ENCODE measurements at places on chromosomes 12 and 14. TPM values are rescaled to one million over a fixed set of nuclear protein-coding genes. Genes with fewer than 3 reads are reported as not detected.

- peaks cover 21% of the 10 kb centered on the region for H3K4me1 ChIP-seq
- DNase-seq: peak; percentile 89
- peak overlapping the region; percentile 92 for H3K27ac ChIP-seq
- H3K36me3 ChIP-seq: peaks cover 13% of the 10 kb centered on the region
- H3K27me3 ChIP-seq: no peaks in the 10 kb centered on the region
- 0 out of 2 replicates have a peak overlapping the region, but pooled peaks have one; percentile 7 for H3K4me3 ChIP-seq
Observed at GRCh38 chr12:123250471-123251383, 17.5 kb downstream of the MTRFR start.

DNA sequence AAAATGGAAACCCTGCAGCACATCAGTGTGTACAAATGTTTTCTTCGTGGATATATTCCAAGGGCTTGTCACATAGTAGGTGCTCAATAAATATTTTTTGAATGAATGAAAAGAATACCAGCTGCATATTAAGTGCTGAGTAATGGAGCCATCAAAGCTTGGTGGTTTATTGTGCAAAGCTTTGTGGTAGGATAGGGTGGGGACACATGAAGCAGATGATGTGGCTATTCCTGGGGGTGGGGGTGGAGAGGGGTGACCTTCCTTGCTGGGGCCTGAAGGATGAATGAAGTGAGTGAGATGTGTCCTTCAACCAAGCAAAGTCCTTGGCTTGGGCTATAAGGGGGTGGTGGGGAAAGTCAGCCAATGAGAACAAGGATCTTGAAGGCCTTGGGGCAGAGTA, 4.3 kb upstream of the KRT81 start:
- no peak overlapping the region for H3K27ac ChIP-seq
- H3K4me1 ChIP-seq: no peaks in the 10 kb centered on the region
- H3K4me3 ChIP-seq: no peak overlapping the region
- H3K36me3 ChIP-seq: no peaks in the 10 kb centered on the region

DNA sequence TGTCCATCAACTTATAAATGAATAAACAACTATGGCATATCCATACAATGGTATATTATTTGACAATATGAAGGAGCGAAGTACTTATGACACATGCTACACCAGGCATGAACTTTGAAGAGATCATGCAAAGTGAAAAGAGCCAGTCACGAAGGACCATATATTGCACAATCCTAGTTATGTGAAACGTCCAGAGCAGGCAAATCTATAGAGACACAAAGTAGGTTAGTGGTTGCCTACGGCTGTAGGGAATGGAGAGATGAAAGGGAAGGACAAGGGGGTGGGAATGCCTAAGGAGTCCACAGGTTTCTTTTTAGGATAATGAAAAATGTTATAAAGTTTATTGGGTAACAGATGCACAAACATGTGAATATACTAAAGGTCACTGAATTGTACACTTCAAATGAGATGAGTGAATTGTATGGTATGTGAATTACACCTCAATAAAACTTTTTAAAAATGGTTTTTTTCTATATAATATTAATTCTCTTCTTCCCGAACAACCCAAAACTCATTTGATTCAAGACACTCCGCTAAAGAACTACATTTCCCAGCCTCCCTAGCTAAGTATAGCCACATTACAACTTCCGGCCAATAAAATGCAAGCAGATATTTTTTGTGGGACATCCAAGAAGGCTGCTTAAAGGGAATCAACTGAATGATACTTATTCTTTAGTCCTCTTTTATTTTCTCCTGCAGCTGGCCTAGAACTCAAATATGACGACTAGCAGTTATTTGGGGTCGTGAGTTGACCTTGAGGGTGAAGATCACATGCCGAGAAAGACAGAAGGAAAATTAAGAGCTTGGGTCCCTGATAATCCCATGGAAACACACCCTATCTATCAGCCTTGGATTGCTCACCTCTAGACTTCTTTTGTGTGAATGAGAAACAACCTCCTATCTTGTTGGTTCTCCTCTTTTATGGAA, 187.2 kb downstream of the TTC8 start:
- H3K36me3 ChIP-seq: no peaks in the 10 kb centered on the region
- no peak overlapping the region for H3K27ac ChIP-seq

DNA sequence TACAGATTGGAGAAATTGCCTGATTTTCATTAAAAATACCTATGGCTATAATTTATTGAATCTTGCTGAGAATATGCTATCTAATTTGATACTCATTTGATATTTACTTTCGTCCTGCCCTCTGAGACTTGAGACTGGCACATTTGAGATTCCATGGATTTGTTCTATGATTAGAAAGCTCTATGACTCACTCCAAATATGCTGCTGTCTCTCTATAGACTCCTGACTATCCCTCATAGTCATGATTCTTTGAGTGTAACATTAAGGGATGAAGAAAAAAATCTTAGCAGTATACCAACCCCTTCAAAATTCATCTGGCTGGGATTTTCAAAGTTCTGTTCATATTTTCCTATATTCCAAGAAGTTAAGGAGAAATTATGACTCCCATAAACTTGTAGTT, 191.9 kb downstream of the LRIG3 start:
- H3K27me3 ChIP-seq: no peaks in the 10 kb centered on the region
- no peaks in the 10 kb centered on the region for H3K4me1 ChIP-seq
- DNase-seq: peak; percentile 20
- H3K4me3 ChIP-seq: no peak overlapping the region
- no peaks in the 10 kb centered on the region for H3K36me3 ChIP-seq
- H3K27ac ChIP-seq: no peak overlapping the region

DNA sequence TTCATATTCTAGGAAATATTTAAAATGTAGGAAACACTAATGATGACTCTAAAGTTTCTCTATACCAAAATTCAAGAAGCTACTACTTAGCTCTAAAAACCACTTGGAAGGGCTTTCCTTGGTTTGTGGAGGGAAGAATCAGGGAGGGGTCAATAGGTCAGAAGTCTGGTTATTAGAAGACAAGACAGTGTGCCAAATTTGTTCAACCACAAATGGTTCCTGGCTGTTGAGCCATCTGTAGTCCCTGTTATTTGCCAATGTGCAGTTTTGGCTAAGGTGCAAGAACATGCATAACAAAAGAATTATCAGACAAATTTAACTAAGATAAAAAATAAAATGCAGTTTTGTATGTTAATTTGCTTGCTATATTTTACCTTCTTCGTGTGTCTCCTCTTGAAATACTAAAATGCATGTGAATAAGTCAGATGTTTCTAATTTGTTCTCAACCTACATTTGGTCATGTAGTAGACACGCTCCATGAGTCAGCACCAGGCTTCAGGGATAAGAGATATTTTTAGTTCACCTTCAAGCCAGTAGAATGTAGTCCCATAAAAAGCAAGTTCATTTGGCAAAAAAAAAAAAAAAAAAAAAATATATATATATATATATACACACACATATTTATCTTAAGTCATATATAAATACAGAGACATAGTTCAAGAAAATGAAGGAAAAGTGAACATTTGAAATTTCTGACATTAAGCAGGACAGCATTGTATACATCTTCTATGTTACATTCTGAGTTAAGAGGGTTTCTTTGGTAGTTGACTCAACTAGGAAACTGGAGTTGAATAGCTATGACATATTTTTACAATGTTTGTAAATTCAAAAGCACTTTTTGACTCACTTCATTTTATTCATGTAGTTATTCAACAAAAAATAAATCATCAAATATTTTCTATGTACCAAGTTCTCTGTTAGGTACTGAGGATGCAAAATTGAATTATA, 123.3 kb downstream of the KCNC2 start:
- no peaks in the 10 kb centered on the region for H3K4me1 ChIP-seq
- peaks cover 6% of the 10 kb centered on the region for H3K27me3 ChIP-seq
- no peak overlapping the region for H3K27ac ChIP-seq
- no peaks in the 10 kb centered on the region for H3K36me3 ChIP-seq

DNA sequence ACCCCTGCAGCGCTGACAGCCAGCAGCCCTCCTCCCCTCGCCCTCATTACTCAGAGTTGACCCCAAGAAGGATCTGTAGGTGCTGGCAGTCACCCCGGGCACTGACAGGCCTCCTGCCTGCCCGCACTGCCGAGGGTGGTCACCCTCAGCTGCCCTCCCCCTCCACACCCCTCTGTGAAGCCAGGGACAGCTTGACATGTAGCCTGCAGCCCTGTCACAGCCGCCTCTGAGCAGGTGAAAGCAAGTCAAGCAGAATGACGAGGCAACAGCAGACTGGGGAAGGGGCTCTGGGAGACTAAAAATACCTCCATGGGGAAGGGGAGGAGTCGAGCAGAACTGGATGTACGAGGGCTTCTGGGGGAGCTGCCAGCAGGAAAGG, 178.1 kb downstream of the DPF3 start:
- H3K27me3 ChIP-seq: no peaks in the 10 kb centered on the region
- no peak overlapping the region for H3K4me3 ChIP-seq
- DNase-seq: no peak
- H3K36me3 ChIP-seq: no peaks in the 10 kb centered on the region
- no peak overlapping the region for H3K27ac ChIP-seq

- peak; percentile 95 for DNase-seq
- peaks cover 7% of the 10 kb centered on the region for H3K4me1 ChIP-seq
- no peaks in the 10 kb centered on the region for H3K36me3 ChIP-seq
- no peak overlapping the region for H3K27ac ChIP-seq
Observed at GRCh38 chr14:20697273-20698017, 8.9 kb downstream of the ANG start.

DNA sequence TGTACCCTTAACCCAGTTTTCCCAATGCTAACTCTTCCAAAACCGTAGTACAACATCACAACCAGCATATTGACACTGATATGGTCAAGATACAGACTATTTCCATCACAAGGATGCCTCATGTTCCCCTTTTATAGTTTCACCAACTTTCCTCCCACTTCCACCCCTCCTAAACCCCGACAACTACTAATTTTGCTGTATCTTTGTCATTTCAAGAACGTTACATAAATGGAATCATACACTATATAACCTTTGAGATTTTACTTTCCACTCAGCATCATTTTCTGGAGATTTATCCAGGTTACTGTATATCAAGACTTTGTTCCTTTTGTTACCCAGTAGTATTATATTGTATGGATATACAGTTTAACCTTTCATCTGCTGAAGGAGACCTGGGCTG, 88.9 kb downstream of the MED13L start:
- no peaks in the 10 kb centered on the region for H3K27me3 ChIP-seq
- H3K4me1 ChIP-seq: no peaks in the 10 kb centered on the region
- H3K4me3 ChIP-seq: no peak overlapping the region
- H3K36me3 ChIP-seq: no peaks in the 10 kb centered on the region

- peaks cover 38% of the 10 kb centered on the region for H3K4me1 ChIP-seq
- H3K27ac ChIP-seq: 0 out of 2 replicates have a peak overlapping the region, but pooled peaks have one; percentile 7
- H3K27me3 ChIP-seq: no peaks in the 10 kb centered on the region
- peak; percentile 29 for DNase-seq
Observed at GRCh38 chr14:65336191-65336591, 76.3 kb upstream of the FUT8 start.

GRCh38 chr14:77203611-77204458, 22.2 kb downstream of the TMEM63C start:
- no peaks in the 10 kb centered on the region for H3K36me3 ChIP-seq
- no peaks in the 10 kb centered on the region for H3K4me1 ChIP-seq
- H3K27me3 ChIP-seq: no peaks in the 10 kb centered on the region
- DNase-seq: no peak
- no peak overlapping the region for H3K27ac ChIP-seq

Gene PRMT5
- 113 TPM for total RNA-seq

DNA sequence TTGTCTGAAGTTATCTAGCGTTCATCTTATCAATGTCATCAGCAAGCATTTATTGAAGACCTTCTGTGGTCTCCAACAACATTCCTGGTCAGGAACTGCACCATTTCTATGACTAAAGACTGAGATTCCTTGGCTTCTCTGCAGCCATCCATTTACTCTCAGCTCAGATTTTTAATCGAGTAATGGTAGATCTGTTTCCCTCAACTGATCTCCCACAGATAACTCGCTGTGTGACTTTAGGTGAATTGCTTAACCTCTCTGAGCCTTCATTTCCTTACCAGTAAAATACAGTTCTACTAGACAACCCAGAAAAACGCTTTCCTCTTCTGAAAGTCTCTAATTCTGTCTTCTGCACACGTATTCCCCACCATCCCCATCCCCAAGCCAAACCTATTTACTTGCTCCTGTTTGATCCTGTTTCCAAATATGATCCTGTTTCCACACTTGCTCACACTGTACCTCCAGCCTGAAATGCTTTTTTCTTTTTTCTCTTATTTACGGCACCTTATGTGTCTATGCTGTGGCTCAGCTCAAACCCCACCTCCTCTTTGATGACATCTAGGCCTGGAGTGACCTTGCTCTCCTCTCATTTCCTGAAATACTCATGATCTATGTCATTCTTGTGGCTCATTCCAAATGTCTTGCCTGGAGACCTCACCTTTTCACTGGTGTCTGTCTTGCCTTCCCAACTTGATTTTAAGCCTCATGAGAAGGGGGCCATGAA, 21.8 kb downstream of the PLXNC1 start:
- peaks cover 45% of the 10 kb centered on the region for H3K27me3 ChIP-seq
- DNase-seq: peak; percentile 8
- H3K27ac ChIP-seq: no peak overlapping the region
- no peaks in the 10 kb centered on the region for H3K36me3 ChIP-seq
- peaks cover 17% of the 10 kb centered on the region for H3K4me1 ChIP-seq

GRCh38 chr12:127270193-127270592, 996.8 kb upstream of the TMEM132C start:
- H3K4me3 ChIP-seq: no peak overlapping the region
- peaks cover 41% of the 10 kb centered on the region for H3K4me1 ChIP-seq

GRCh38 chr12:68886636-68887572, 46.1 kb downstream of the CPM start:
- no peak overlapping the region for H3K27ac ChIP-seq
- H3K4me1 ChIP-seq: no peaks in the 10 kb centered on the region
- no peak overlapping the region for H3K4me3 ChIP-seq

DNA sequence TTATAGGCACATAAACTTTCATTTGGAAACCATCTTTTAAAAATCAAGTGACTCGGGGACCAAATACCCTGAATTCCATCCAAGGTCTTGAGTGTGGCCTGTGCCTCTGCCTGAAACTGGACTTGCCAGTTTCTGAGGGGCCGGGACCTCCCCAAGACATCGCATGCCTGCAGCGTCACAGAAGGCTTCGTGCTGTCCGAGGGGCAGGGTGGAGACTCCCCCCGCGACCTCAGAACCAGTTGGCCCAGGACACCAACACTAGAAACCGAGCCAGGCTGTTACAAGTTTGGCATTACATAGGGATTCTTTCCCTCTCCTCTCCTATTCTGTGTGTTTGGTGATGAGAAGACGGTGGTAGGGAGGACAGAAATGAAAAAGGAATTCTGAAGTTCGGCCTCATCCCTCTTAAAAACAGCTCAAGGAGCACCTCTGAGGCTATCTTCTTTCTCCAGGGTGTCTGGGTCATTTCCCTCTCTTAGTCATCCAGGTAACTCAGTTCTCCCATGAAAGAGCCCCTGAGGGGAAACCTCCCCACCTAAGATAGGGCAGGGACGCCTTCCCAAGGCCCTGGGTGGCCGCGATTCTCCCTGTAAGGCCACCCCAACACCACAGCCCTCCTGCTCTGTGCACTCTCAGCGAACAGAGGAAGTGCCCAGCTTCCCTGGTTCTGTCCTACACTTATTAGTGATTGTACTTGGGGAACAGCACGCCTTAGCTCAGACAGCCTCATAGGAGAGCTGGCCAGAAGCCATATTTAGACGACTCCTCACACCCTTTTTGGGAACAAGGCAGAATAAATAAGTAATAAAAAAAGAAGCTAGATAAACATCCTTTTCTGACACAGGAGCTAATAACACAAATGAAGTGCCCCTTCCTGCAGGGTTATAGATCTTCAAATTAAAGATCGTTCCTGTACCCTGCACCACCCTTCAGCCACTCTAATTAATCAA, 93.8 kb downstream of the BCL11B start:
- H3K27ac ChIP-seq: no peak overlapping the region
- no peak for DNase-seq
- peaks cover 50% of the 10 kb centered on the region for H3K27me3 ChIP-seq
- no peak overlapping the region for H3K4me3 ChIP-seq
- no peaks in the 10 kb centered on the region for H3K4me1 ChIP-seq
- no peaks in the 10 kb centered on the region for H3K36me3 ChIP-seq

Measured in PC-3 (cell line).